T-helper 2 cell (primary cell): ENCODE measurements at places on chromosomes 1 and 21.

GRCh38 chr1:208531003-208531750 lies 287.0 kb upstream of the PLXNA2 start:
- no peak for DNase-seq

GRCh38 chr1:9449110-9449627 lies 90.1 kb upstream of the SLC25A33 start:
- no peak for DNase-seq

- no peak for DNase-seq
Observed at GRCh38 chr1:173507205-173507846, 30.2 kb downstream of the PRDX6 start.

DNA sequence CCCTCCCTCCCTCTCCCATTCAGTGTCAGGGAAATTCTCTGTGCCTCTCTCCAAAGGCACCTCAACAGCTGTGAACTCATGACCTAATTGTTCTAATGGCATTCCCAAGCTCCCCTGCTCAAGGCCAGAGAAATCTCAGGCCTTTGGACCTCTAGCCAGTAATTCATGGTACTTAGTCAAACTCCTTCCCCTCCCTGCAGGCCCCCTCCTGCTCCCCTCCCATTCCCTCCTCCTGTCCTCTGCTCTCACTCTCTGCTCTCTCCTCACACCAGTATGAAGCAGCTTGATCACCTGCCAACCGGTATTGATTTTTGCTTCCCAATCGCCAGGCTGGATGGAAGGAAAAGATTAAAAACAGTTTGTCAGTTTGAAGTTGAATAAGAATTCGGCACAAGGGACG lies 370.5 kb upstream of the PBX1 start:
- no peak for DNase-seq

DNA sequence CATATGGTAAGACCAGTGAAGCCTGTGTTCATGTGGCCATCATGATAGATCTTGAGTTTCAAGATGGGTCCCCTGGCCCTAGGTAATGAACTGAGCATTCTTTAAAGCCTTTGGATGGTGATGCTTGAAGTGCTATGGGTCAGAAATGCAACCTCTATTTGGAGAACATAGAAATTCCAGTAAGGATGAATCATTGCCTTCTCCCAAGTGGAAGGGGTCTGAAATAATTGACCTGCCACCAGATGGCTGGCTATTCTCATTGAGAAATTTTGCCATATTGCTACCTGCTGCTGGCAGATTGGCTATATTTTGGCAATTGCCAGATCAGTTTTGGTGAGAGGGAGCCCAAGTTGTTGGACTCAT lies 739 bp upstream of the IFI6 start:
- no peak for DNase-seq

- DNase-seq, result no peak
Observed at GRCh38 chr1:180112984-180113647, 41.6 kb upstream of the QSOX1 start.

- no peak for DNase-seq
Observed at GRCh38 chr1:235663628-235664027, 14.0 kb upstream of the GNG4 start.

DNA sequence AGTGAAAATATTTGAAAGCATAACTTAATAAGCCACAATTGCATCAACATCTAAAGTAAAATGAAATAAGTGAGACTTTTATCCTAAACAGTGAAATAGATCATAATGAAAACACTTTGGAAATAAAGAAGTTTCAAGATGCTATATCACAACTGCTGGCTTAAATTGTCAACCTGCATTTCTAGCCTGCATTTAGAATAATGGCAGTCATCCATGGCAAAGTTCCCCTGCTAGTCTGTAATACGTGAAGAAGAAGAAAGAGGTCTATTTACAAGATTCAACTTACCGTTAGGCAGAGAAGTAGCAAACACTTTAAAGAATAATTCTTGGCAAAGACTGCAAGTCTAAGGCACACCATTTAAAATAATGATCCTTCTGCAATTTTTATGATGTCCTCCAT lies 133.6 kb downstream of the DPYD start:
- no peak for DNase-seq

DNA sequence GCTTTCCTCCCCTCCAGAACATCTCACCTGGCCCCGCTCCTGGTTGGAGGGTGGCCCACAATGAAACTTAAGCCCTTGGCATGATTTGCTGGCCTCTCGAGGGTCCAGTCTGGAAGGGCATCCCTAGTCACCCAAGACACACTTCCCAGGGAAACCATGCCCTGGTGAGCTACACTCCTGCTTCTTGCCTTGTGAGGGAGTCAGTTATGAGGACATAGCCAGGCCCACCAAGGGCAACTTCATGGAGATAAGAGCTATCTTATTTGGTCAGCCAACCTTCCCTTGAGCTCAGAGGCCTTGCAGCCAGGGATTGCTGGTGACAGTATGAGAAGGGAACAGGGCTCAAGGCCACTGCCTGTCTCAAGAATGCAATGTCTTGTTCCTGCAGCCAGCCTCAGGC lies 9.7 kb downstream of the TNR start:
- DNase-seq, result no peak

- no peak for DNase-seq
Observed at GRCh38 chr1:54053745-54054437, 483 bp downstream of the TCEANC2 start.

- no peak for DNase-seq
Observed at GRCh38 chr1:33692206-33693188, 171.4 kb upstream of the HMGB4 start.

- DNase-seq, result no peak
Observed at GRCh38 chr1:174344162-174344561, 103.6 kb upstream of the GPR52 start.

GRCh38 chr1:165875171-165875570 lies 47.8 kb downstream of the UCK2 start:
- no peak for DNase-seq

GRCh38 chr1:108154314-108154713 lies 45.8 kb downstream of the SLC25A24 start:
- DNase-seq, result no peak

GRCh38 chr1:97144527-97144926 lies 422.9 kb downstream of the PTBP2 start:
- no peak for DNase-seq

DNA sequence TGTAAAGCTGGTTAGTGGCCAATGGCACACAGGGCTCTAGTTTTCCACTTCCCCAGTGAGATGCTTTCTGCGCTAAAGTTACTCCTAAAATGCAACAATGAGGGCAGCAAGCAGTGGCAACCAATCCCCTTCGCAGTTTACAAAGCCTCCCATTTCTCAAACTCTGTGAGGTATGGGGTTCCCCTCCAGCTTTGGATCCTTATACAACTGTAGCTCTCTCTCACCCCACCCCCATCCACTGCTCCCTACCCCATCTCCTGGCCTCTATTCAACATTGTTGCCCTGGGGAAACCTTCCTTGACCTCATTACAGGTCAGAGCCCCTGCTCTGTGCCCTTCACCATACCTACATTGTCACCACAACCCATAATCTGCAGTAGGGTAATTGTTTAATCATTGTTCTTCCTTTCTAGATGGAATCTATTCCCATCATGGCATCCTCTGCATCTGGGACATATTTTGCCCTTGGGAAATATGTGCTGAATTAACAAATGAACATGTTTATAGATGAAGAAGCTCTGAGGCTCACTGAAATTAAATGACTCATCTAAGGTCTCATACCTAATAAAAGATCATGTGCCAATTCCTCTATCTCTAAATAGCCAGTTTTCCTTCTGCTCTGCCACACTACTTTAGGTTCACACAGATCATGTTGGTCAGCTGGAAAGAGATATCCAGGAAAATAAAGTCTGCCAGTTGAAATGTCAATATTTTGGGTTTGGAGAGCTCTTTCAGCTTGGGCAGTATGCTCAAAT lies 12.6 kb downstream of the KIAA0040 start:
- no peak for DNase-seq

DNA sequence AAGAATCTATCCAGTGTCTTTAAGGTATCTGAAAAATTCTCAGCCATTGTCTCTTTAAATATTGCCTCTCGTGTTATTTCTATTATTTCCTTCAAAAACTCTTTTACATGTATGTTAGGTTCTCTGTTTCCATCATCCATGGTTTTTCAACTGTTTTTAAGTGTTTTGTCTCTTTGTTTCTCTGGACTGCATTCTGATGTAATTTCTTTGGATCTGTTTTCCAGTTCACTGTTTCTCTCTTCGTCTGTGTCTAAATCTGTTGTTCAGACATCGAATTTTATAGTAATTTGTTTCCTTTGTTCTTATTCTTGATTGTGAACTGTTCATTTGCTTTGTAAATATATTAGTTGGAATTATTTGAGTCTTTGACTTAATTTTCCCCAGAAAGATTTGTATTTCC lies 44.1 kb downstream of the POFUT2 start:
- DNase-seq, result no peak

- no peak for DNase-seq
Observed at GRCh38 chr21:36159356-36159921, 2.8 kb downstream of the DOP1B start.

- no peak for DNase-seq
Observed at GRCh38 chr1:165645654-165646366, 14.8 kb downstream of the MGST3 start.

GRCh38 chr1:85070972-85071492 lies 22.7 kb upstream of the MCOLN3 start:
- DNase-seq, result no peak

DNA sequence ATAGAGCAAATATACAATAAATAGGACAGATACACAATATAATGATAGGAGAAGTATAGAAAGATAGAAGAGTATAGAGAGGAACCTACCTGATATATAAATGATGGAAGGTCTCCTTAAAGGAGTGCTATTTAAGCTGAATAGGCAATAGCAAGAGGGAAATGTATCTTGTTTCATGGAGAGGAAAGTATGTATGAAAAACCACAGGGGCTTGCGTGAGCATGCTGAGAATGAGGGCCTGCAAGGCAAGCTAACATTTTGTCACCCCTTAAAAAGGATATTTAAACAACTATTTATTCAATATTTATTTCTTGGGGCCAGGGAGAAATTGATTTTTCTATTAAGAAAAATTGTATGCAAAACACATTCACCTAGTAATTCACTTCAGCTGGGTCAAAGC lies 150.9 kb upstream of the ZRANB2 start:
- DNase-seq, result no peak

DNA sequence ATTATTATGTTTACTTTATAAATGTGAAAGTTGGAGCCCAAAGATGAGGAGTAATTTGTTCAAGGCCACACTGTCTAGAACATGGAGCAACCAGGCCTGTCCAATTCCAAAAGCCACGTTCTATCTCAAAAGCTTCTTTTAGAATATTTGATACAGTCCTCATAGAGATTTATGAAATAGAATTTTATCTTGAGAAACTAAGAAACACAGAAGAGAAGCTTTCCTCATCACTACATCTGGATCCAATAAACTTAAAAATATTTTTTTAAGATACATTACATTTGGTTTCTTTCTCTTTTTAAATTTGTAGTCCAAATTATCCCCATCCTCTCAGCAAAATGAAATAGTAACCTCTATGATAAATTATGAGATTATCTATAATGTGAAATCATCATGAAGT lies 58.9 kb downstream of the DDAH1 start:
- no peak for DNase-seq

DNA sequence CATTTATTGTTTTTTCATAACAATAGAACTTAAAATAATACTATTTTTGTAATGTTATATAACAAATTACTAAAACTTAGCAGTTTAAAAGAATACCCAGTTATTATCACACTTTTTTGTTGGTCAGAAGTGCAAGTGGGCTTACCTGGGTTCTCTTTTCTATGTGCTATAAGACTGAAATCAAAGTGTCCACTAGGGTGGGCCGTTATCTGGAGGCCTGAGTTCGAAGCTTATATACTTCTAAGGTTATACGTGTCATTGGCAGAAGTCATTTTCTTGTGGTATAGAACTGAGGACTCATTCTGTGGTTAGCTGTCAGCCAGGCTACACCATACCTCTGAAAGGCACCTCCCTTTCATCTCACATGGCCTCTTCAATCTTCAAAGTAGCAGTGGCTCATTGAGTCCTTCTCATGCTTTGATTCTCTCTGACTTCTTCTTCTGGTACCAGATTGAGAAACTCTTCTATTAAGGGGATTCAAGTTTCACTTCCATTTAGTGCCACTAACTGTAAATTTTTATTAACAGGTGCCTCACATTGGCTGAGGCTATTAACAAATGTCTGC lies 414.3 kb downstream of the AMY1C start:
- no peak for DNase-seq

DNA sequence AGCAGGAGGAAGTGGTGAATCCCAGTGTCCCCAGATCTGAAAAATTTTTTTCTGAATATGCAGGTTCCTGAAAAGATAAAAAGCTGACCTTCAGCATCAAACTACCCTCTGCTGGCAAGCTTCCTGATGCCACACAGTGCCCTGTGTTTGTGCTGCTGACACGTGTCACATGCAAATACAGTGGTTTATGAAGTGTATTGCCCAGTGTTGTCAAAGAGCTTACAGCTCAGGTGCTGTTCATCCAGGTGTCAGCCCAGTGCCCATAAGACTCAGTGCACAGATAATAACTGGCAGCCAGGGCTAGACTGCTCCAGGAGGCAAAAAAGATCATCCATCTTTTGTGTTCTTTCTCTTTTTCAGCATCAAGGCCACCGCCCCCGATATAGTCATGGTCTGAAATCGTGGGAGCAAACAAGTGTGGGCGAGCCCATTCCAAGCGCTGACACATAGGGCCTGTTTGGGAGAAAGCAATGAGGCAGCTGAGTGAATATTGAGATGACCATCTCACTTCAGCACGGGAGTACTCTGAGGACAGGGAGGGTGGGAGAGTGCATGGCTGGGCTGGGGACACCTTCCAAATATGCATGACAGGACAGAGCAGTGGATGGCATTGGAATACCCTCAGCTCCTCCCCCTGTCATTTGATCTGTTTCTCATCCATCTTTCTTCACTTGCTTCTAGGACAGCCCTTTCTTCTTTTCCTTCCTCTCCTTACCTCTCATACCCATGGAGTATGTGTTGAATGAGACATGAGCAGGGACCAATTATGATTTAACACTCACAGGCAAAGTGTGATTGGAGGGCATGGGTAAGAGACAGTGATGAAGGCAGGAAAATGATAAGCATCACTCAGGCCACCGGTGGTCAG lies 6.4 kb upstream of the KCNK1 start:
- no peak for DNase-seq
